ENCODE measurements at places on chromosomes 12 and 14. TPM values are rescaled to one million over a fixed set of nuclear protein-coding genes. Genes with fewer than 3 reads are reported as not detected.

DNA sequence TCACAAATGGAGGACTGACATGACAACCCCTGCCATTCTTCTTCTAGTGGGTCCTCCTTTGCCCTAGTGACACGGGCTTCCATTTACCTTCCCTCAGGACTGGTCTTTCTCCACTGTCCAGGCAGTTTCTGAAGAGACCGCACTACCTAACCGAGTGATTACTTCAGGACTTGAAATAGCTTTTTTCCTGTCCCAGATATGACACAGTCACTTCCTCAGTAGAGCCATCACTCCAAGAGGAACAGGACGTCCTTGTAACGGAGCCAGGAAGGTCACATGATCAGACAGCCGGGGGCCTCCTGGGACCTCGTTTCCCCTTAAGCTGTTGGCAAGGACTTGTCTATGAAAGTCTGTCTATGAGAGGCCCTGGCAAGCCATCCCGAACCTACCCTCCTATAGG lies 62.3 kb downstream of the FOS start:
- no peak for DNase-seq

GRCh38 chr12:109294286-109294796 lies 14.7 kb downstream of the FOXN4 start:
- DNase-seq, result no peak

GRCh38 chr12:118238888-118239287 lies 103.0 kb downstream of the PEBP1 start:
- no peak for DNase-seq

- DNase-seq, result no peak
These were observed 118.2 kb upstream of the GSC start for GRCh38 chr14:94888121-94888520.

GRCh38 chr14:55128386-55129085 lies 516 bp upstream of the LGALS3 start:
- DNase-seq, result no peak

DNA sequence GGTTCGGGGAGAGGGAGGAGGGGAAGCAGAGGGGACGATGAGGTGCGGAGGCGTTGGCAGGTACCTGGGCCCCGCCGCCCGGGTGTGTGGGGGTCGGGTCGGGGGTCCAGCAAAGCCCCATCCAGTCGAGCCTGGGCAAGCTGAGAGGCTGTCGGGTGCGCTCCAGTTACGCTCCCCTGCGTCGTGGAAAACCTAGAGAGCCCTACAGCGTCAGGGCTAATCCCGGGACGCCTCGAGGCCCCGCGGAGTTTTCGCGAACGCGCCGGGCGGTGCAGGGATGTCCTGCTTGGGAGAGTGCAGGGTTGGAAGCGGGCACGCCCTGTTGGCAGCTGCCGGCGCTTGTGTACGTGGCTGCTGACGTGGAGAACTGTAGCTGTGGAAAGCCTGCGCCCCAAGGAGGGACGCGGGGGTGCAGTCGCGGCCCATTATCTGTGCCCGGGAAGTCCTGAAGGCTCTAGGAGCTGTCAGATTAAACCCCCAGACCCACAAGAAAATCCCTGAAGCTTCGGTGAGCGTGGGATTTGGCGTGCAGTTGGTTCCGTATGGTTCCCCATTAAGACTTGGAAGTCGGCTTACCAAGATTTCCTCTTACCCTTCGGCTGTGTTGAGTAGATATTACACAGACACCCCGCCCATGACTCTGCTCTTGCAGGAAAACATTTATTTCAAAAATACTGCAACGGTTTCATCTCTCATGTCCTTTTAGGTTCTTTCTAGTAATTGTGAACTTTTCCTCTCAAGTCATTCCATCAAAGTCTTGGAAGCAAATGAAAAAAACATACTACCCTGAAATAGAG lies 11.3 kb upstream of the SLC38A2 start:
- peak; percentile 77 for DNase-seq

PROX2 gene
- total RNA-seq, result not detected

CLEC6A gene
- 0.20 TPM for total RNA-seq

GRCh38 chr12:78759367-78759766 lies 105.2 kb upstream of the SYT1 start:
- DNase-seq, result peak; percentile 16

GRCh38 chr12:54370171-54370730 lies 6.0 kb upstream of the GPR84 start:
- DNase-seq, result peak; percentile 64

ULK1 gene
- 39.0 TPM for total RNA-seq

DNA sequence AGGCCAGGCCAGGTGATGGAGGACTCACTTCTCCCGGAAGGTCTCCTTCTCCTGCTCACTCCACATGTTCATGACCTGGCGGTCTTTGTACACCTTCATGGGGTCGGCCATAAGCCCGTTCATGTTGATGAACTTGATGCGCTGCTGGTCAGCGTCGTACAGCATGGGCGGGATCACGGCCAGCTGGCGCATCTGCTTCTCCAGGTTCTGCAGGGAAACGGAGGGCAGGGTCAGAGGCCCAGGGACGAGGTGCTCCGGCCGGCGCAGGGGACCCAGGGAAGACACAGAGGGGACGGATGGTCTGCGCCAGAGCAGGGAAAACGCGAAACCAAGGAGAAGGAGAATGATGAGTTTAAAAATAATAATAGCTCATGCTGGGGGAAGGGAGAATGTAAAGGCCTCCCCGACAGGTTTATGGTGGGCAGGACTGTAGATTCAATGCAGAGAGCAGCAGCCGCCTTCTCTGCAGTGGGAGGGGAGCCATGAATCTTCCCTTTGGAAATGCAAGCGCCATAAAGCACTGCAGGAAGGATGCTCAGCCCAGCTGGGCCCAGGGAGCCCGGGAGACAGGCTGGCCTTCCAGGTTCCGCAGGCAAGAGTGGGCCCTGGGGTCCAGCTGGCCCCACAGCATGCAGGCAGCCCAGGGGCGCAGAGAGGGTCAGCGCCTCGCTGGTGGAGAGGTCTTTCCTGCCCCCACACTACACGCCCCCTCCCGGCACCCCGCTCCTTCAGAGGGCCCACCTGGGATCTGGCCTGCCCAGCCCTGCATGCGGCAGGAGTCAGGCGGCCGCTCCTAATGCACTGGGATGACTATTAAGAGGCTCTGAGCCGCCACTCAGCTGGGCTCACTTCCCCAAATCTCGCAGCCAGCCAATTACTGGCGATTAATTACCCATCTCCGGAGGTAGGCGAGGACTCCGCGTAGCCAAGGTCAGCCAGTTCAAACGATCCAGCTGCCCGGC lies 132.0 kb downstream of the RFLNA start:
- DNase-seq, result no peak

AKAP5 gene
- total RNA-seq, result 16.3 TPM

DNA sequence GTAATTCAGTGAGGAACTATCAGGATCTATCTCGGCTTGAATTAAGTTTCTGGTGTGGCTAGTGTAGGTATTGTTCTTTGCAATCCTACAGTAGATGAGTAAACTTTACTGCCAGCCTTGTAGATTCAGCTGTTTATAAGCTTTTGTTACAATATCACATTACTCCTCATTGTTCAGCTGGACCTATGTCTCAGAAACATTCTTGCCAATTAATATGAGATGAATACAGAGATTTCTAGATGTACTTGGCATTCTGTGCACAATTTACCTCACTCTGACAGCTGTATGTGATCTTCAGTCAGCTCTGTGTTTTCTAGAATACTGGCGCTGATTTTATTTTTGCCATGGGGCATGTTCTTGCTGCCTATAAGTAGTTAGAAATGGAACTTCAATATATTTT lies 55.7 kb downstream of the METTL25 start:
- peak; percentile 20 for DNase-seq

ACVRL1 gene
- 2.1 TPM for total RNA-seq

- peak; percentile 30 for DNase-seq
These were observed 12.6 kb upstream of the OR10P1 start for GRCh38 chr12:55624056-55624455.

- DNase-seq, result no peak
These were observed 144.4 kb upstream of the TMPO start for GRCh38 chr12:98370976-98371375.

DNA sequence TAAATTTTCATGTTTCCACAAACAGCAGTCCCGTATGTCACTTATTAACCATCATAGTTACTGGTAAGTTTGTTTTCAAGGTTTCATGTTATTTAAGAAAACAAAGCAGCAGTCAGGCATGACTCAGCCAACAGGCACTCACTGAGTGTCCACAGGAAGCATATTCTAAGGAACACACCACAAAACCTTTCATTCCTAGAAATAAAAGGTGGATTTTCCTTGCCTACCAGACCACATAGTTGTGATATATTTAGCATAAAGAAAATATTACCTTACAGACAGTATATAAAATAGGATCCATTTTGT lies 143.3 kb upstream of the AVPR1A start:
- peak; percentile 100 for DNase-seq

DNA sequence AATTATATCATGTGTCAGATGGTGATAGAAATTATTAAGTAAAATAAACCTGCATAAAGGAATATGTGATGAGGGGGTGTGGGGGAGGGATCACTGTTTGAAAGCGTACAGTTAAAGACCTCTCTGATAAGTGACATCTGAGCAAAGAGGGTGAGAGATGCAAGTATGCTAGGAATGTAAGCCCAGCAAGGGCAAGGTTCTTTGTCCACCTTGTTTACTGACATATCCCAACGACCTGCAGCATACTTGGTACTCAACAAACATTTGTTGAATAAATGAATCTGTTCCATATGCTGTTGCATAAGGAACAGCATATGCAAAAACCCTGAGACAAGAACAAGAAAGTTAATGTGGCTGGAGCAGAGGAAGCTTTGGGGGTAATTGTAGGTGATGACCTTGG lies 12.0 kb upstream of the MDM1 start:
- DNase-seq, result no peak

- peak; percentile 23 for DNase-seq
These were observed 31.2 kb downstream of the TAS2R7 start for GRCh38 chr12:10771132-10771733.

GRCh38 chr12:120141336-120141735 lies 24.8 kb upstream of the RAB35 start:
- no peak for DNase-seq

- no peak for DNase-seq
These were observed 40.0 kb upstream of the RHOJ start for GRCh38 chr14:63164108-63164683.

FIGNL2 gene
- 5.5 TPM for total RNA-seq

DNA sequence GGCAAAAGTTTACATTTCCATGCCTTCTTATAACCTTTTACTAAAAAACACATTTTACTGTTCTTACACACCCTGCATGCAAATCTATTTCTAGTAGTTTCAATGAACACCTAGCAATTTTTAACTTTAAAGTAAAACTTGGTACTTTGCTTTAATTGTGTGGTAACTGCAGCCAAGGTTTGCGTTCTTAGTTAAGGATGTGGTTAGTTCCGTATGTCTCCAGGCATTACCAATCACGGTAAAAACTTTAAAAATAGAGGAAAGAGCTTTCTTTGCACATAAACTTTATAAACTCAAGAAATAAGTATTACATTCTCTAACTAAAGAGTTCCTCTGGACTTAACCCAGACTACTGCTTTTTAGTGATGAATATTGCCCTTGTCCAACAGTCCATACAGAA lies 795.2 kb downstream of the SLC16A7 start:
- DNase-seq, result peak; percentile 6

GRCh38 chr12:12660201-12660600 lies 35.8 kb downstream of the GPR19 start:
- DNase-seq, result no peak

DNA sequence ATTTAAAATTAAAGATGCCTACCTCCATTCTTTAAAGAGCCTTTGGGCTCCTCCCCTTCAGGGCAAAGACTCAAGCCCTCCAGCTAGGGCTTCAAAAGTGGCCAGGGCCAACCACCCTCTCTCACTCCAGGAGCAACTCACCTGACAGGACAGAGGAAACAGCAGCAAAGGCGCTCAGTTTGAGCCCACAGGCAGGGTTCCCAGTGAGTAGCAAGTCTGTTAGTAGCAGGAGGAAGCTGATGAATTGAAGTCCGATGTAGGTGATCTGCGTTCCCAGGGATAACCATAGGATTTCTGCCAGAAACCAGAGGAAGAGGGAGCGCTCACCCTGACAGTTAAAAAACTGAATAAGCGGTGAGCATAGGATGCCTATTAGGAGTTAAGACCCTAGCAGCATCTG lies 15.7 kb downstream of the GSG1 start:
- no peak for DNase-seq

ARHGEF25 gene
- total RNA-seq, result 1.7 TPM

DNA sequence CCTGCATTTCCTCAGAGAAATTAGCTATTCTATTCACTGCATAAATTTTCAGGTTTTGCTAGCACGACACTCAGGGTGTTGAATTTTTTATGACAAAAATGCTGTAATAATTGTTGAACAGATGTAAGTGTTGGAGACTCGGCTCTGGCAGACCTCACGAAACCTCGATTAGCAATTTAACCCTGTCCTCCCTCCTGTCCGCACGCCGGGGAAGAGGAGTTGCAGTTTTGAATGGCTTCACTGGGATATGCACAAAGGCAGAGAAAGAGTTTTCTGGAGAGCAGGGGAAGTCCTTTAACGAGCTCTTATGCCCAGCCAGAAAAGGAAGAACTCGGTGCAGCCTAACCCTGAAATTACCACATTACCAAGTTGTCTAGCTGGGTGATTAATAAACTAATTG lies 661.1 kb downstream of the VRK1 start:
- no peak for DNase-seq

DNA sequence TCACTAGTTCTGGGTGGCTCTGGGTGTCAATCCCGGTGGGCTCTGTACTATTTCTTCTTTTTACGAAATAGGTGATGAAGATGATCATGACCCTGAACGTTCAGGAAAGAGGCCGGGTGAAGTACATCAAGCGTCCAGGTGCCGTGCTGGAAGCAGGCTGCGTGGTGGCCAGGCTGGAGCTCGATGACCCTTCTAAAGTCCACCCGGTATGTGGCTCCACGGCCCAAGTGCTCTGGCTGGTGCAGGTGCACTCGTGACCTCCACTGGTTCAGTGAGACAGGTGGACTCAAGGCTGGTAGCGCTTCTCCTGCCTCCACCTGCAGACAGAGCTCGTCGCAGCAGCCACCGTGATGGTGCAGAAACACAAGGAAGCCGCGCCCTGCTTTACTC lies 85.1 kb downstream of the ACACB start:
- no peak for DNase-seq

CLMN gene
- 30.3 TPM for total RNA-seq

COL2A1 gene
- total RNA-seq, result not detected

THTPA gene
- total RNA-seq, result 3.6 TPM

GRCh38 chr12:90939382-90939781 lies 15.6 kb downstream of the CCER1 start:
- DNase-seq, result no peak

ERP27 gene
- total RNA-seq, result 0.75 TPM

DNA sequence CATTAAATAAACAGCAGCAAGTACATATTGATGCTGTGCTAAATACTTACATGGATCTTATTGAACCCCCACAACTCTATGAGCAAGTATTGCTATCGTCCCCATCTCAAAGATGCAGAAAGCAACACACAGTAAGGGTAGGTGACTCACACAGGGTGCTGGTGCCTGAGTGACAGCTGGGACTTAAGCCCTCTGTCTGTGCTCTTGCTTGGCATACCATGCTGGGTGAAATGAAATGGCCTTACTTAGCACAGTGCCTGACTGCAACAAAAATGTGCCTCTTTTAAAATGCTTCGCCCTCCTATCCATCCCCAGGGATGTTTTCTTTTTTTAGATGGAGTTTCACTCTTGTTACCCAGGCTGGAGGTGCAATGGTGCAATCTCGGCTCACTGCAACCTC lies 788 bp downstream of the TEX52 start:
- DNase-seq, result no peak

CRADD gene
- 12.7 TPM for total RNA-seq

Measured in renal cortical epithelial cell (primary cell).